ENCODE measurements at places on chromosomes 4 and X.

- no peak for DNase-seq
Measured at GRCh38 chr4:38780833-38781484, 1.8 kb downstream of the TLR10 start.

- no peak for DNase-seq
Measured at GRCh38 chrX:42978655-42979379, 200.9 kb upstream of the PPP1R2C start.

DNA sequence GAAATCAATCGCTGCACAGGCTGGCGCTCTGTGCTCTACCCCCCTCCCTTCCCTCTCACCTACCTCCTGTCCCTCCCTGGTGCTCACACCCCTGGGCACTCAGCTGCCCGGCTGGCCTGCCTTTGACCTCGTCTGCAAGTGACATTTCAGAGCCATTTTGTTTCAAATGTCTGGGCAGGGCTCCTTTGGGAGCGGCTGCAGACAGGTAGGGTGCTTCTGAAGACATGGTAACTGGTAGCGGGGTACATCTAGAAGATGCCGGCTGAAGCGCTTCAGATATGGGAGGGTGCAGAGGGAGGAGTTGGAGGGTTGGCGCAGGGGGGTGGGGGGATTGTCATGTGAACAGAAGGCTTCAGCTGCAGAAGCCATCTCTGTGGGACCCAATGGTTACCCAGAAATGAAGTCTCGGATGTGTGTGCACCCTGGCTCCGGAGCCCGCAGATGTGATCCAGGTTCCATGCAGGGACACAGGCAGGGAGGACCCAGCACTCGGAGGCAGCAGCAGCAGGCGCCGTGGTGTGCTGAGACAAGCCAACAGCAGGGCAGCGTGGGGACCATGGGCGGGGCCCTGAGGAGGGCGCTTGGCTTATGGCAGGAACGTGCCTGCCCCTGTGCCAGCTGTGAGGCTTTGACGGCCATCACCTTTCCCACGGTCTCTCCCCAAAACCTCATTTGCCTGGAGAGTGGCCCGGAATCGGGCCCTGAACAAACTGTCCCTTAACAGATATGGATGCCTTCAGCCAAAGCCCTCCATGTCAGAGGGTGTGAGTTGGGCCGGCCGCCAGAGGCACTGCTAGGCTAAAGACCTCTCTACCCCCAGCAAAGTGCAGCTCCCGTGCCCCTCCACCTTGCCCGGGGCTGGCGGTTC is 7.6 kb upstream of the DUSP9 start:
- DNase-seq: no peak

DNA sequence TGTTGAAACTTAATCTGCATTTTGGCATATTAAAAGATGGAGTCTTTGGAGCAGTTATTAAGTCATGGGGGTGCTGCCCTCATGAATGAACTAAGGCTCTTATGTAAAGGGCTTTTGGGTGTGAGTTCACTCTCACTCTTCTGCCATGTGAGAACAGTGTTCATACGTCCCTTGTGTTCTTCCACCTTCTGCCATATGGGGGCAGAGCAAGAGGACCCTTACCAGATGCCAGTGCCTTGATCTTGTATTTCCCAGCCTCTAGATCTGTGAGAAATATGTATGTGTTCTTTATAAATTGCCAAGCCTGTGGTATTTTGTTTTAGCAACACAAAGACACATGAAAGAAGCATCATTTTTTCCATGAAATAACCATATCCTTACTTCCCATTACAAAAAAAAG is 213.9 kb downstream of the SPOCK3 start:
- DNase-seq: no peak

- no peak for DNase-seq
Measured at GRCh38 chrX:19358521-19358920, 14.8 kb downstream of the PDHA1 start.

- no peak for DNase-seq
Measured at GRCh38 chrX:35289952-35290351, 347.4 kb downstream of the FAM47B start.

GRCh38 chr4:153488006-153488891 is 22.1 kb downstream of the TMEM131L start:
- DNase-seq: peak; percentile 70
